ENCODE measurements at places on chromosomes 12 and 14. TPM values are rescaled to one million over a fixed set of nuclear protein-coding genes. Genes with fewer than 3 reads are reported as not detected.

Gene TRHDE
- total RNA-seq: not detected

Gene DCN
- 0.44 TPM for total RNA-seq

Gene MSRB3
- 30.1 TPM for total RNA-seq

Gene ABHD12B
- total RNA-seq: not detected

Gene CD163
- total RNA-seq: not detected

Gene IL22
- total RNA-seq: not detected

Gene NTS
- total RNA-seq: not detected

Gene CIDEB
- total RNA-seq: 14.5 TPM

Gene PTPN6
- 1.2 TPM for total RNA-seq

Gene AQP2
- not detected for total RNA-seq

Gene GOLGA5
- 25.4 TPM for total RNA-seq

Gene PRKD1
- 7.8 TPM for total RNA-seq
